ENCODE measurements at places on chromosomes 11 and 22.

- DNase-seq: peak; percentile 66
Observed at GRCh38 chr22:17213976-17214375, 5.3 kb downstream of the ADA2 start.

GRCh38 chr11:57567515-57568329, at the start of gene UBE2L6:
UBE2L6 (minus strand) TSS chr11:57567672; CDS start chr11:57567611, 61 bp downstream.
- peak; percentile 95 for DNase-seq

- no peak for DNase-seq
Observed at GRCh38 chr11:19978668-19979518, 181.4 kb downstream of the DBX1 start.

GRCh38 chr11:75352588-75353206, 1.2 kb upstream of the ARRB1 start:
- no peak for DNase-seq

DNA sequence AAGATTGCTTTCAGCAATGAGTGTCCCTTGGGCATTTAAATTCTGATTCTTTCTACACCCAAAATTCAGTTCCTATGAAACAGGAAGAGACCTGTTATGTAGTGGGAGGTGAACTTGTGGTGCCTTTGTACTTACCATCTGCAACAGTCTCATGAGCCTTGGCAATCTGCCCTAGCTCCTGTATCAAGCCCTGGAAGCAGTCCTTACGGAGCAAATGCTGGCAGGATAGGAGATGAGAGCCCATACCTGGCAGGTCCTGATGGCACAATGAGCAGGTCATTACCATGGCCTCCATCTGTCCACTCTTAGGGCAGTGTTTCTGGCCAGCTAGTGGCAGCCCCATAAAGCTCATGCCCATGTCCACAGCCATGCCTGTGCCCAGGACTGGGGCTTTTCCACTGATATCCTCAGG, 10.8 kb downstream of the TRIM66 start:
- no peak for DNase-seq
